Stimulated activated CD4-positive, alpha-beta T cell treated with anti-CD3 and anti-CD28 coated beads, Interleukin-12 subunit alpha, Interleukin-12 subunit beta, amount 100 ng/mL, for 4 hours (primary cell): ENCODE measurements at places on chromosomes 2 and 18.

- no peak for DNase-seq
These were observed 249.7 kb upstream of the NCKAP5 start for GRCh38 chr2:133817680-133818566.

GRCh38 chr2:124589971-124590370, 564.9 kb downstream of the CNTNAP5 start:
- DNase-seq, result no peak

DNA sequence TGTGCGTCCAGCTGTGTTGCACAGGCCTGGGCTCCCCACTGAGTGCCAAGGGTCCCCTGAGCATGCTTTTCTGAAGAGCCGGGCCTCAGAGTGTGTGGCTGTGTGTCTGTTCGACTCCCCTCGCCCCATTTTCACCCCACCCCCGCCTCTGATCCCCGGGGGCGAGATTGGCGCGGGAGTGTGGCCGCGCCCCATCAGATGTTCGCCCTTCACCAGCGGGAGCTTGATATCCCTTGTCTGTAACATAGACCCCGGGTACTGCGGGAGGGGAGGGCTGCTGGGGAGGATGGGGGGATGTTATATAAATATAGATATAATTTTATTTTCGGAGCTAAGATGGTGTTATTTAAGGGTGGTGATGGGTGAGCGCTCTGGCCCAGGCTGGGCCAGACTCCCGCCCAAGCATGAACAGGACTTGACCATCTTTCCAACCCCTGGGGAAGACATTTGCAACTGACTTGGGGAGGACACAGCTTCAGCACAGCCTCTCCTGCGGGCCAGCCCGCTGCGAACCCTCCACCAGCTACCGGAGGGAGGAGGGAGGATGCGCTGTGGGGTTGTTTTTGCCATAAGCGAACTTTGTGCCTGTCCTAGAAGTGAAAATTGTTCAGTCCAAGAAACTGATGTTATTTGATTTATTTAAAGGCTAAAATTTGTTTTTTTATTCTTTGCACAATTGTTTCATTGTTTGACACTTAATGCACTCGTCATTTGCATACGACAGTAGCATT, 1.5 kb downstream of the RHOB start:
- DNase-seq, result no peak

DNA sequence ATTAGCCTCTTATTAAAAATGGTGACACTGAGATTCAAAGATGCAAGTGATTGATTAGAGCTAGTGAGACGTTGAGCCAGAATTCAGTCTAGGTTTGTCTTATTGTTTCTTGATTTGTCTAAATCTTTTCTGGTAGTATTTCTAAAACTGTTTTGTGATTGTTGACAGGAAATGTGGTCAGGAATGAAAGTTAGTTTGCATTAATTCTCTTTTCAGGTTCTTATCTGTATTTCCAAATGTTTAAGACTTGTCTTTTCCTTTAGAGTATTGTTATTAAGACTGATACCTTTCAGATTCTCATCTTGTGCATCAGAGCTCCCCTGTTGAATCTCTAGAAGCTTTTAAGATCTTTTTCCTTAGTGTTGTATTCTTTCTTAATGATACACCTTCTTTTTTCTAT, 89.3 kb downstream of the MBD5 start:
- DNase-seq, result no peak

- no peak for DNase-seq
These were observed 72.2 kb upstream of the THOC1 start for GRCh38 chr18:340044-340443.

- DNase-seq, result no peak
These were observed 49.7 kb downstream of the SH3YL1 start for GRCh38 chr2:213932-214693.

- DNase-seq, result no peak
These were observed 13.5 kb downstream of the NDUFV2 start for GRCh38 chr18:9115984-9116383.

GRCh38 chr2:241441492-241441891, 66.9 kb downstream of the STK25 start:
- no peak for DNase-seq

- no peak for DNase-seq
These were observed 62.8 kb downstream of the TMEM237 start for GRCh38 chr2:201580486-201580885.

- DNase-seq, result no peak
These were observed 99.8 kb upstream of the VWC2L start for GRCh38 chr2:214311031-214311533.

GRCh38 chr2:9474361-9475057, at the start of gene IAH1:
Gene IAH1 (plus strand): TSS chr2:9474551. CDS start chr2:9474567, 16 bp downstream.
- DNase-seq, result peak; percentile 76

- DNase-seq, result peak; percentile 15
These were observed 8.8 kb downstream of the RALB start for GRCh38 chr2:120261387-120262006.

DNA sequence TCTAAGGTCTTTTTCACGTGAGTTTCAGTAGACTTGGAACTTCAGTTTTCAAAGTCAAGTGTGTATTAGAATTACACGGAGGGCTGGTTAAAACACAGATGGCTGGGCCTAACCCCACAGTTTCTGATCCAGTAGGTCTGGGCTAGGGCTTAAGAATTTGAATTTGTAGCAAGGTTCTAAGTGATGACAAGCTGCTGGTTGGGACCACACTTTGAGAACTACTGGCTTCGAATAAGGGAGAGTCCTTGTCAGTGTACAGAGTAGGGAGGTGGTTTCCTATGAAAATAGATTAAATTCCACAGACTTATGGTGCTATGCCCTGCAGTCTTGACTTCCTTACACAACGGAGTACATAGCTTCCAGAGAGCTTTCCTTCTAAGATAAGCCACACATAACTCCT, 4.5 kb downstream of the RHOB start:
- DNase-seq, result no peak

GRCh38 chr2:182207049-182207746, 219.6 kb downstream of the PDE1A start:
- no peak for DNase-seq

- no peak for DNase-seq
These were observed 52.8 kb downstream of the RPL37A start for GRCh38 chr2:216551234-216552068.

GRCh38 chr18:5543773-5544389, at the start of gene EPB41L3:
Gene EPB41L3 (minus strand): TSS chr18:5543997. CDS start chr18:5489183, 54,814 bp downstream.
- DNase-seq, result no peak

GRCh38 chr2:196530910-196531309, 108.6 kb upstream of the CCDC150 start:
- DNase-seq, result no peak

GRCh38 chr2:223712642-223713041, 110.5 kb upstream of the SCG2 start:
- no peak for DNase-seq

GRCh38 chr18:74982946-74983635, 225.8 kb downstream of the PTGR3 start:
- DNase-seq, result no peak

GRCh38 chr2:65579506-65580235, 147.3 kb upstream of the SPRED2 start:
- DNase-seq, result no peak

DNA sequence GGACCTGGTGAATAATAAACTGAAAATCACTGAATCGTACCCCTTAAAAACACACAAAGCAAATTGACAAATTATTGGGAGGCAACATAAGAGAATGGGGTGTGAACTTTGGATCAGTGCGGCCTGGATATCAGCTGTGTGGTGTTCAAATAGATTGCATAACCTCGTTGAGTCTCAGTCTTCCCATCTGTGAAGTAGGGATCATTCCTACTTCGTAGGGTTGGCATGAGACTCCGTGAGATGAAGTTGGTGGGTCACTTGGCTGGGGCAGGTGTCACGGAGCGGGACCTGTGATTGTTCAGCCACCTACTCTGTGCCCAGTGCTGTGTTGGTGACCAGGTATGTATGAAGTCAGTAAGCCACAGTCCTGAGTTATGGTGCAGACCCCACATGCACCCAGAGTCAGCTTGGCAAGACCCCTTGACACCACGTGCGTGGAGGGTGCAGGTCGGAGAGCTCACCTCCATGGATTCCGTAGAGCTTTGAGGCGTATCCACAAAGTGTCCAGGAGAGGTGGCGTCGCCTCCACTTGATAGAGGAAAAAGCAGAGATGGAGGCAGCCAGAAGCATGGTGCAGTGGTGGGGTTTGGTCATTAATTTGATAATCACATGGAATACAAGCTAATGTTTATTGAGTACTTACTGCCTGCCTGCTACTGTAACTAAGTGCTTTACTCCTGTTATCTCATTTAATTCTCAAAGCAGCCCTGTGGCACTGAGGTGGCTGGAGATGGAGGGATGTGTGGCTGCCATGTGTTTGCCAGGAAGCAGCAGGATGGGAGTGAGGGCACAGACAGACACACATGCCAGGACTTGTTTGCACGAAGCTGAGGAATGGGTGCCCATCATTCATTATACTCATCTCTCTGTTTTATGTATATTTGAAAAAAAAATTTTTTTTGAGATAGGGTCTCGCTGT, 35.8 kb downstream of the HPCAL1 start:
- no peak for DNase-seq

DNA sequence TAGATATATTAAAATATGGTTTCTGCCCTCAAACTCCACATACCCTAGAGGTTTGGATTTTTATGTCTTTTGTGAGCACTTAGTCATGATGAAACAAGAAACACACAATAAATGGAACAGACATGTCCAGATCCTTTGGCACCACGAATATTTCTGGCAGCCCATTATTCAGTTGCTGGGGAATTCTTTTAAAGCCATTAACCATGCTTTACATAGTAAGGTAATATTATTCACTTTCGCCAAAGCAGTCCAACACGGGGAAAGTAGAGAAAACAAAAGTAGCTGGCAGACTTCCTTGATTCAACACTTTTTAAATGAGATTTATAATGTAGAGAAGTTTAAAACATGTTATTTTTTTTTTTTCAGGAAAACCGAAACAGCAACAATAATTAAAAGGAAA, 235.4 kb downstream of the PIEZO2 start:
- no peak for DNase-seq

DNA sequence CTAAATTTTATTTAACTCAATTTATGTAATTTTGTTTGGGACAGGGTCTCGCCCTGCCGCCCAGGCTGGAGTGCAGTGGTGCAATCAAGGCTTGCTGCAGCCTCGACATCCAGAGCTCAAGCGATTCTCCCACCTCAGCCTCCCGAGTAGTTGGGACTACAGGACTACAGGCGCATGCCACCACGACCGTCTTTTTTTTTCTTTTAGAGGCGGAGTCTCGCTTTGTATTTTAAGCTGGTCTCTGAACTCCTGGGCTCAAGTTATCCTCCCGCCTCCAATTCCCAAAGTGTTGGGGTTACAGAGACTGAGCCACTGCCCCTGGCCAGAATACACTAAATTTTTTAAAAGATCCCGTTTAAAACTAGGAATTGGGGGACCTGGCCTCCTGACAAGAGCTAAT, 18.5 kb downstream of the WNT10A start:
- DNase-seq, result no peak

- DNase-seq, result no peak
These were observed 48.2 kb upstream of the PPM1B start for GRCh38 chr2:44120428-44120827.

GRCh38 chr2:144522176-144522896, 2.4 kb upstream of the ZEB2 start:
- DNase-seq, result no peak

DNA sequence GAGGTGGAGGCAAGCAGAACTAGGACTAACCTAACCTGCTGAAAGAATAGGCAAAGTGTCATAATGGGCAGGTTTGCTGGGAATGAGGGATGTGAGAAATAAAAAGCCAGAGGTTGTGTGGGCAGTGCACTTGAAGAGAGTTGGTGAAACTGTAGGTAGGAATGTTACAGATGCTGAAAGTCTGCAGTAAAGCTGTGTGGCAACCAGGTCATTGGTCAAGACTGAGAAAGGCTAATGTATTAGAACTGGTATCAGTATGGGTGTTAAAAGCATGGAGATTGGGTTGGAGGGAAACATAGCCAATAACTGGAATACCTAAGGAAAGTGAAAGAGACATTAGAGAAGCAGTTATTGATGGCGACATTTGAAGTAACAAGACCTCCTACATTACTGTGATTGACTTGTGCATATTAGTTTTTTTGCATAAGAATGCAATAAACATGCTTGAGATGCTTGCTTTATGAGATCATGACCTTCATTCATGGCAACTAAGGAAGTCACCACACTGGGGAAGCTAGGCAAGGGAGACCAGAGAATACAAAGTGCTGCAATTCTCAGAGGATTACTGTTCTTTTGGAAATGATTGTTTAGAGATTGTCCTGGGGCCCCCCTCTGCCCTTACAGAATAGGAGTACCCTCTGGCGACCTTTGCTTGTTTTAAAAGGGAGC, 11.8 kb downstream of the GULP1 start:
- DNase-seq, result no peak

DNA sequence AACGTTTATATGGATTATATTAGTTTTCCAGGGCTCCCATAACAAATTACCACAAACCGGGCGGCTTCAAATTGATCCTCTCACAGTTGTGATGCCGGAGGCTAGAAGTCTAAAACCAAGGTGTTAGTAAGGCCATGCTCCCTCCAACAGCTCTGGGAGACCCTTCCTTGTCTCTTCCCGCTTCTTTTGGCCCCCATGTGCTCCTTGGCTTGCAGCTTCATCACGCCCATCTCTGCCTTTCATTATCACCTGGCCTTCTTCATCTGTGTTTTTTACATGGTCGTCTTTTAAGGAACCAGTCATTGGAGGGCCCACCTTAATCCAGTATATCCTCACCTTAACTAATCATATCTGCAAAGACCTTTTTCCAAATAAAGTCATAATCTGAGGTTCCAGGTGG, 13.9 kb downstream of the MAPRE2 start:
- no peak for DNase-seq

- DNase-seq, result no peak
These were observed 120.5 kb downstream of the PARD3B start for GRCh38 chr2:204665771-204666170.

- no peak for DNase-seq
These were observed 482.2 kb downstream of the SPAG16 start for GRCh38 chr2:213766465-213766901.
